ENCODE measurements at places on chromosomes 3 and 15.

DNA sequence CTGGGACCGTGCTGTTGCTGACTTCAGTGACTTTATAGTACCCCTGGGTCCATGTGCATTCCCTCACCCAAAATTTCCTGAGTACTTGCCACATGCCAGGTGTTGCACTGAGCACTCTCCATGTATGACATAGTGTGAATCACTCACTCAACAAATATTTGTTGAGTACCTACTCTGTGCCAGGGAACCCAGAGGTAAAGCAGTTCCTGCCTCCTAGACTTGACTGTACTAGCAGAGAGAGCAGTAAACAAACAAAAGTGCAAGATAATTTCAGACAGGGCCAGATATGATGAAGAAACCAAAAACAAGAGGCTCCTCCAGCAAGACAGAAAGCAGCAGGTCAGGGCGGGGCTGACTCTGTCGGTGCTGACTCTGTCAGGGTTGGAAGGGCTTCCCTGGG is 12.2 kb downstream of the TGM4 start:
- H3K27ac ChIP-seq = peak overlapping the region; percentile 51
- H3K4me1 ChIP-seq = peaks cover 10% of the 10 kb centered on the region
- no peak overlapping the region for H3K4me3 ChIP-seq
- DNase-seq = no peak

DNA sequence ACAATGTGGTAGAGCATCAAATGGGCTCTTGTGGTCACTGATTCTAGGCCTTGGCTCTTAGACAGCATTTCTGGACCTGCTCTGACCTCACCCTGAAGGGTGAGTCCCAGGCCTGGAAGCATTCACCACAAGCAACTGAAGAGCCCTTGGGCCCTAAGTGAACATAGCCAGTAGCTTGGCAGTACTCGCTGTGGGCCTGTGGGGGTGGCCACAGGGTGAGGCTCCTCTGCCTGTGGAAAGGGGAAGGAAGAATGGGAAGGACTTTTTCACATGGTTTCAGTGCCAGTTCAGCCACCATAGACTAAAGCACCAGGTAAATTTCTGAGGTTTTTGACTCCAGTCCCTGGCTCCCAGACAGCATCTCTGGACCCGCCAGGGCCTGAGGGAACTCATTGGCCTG is 5.1 kb upstream of the ZSCAN2 start:
- H3K4me3 ChIP-seq = no peak overlapping the region
- no peaks in the 10 kb centered on the region for H3K36me3 ChIP-seq
- H3K4me1 ChIP-seq = peaks cover 4% of the 10 kb centered on the region
- no peak overlapping the region for H3K27ac ChIP-seq

GRCh38 chr15:35546511-35547381 is 781 bp upstream of the DPH6 start:
- H3K27me3 ChIP-seq = no peaks in the 10 kb centered on the region
- no peaks in the 10 kb centered on the region for H3K36me3 ChIP-seq
- H3K27ac ChIP-seq = peak overlapping the region; percentile 97
- no peak for DNase-seq

DNA sequence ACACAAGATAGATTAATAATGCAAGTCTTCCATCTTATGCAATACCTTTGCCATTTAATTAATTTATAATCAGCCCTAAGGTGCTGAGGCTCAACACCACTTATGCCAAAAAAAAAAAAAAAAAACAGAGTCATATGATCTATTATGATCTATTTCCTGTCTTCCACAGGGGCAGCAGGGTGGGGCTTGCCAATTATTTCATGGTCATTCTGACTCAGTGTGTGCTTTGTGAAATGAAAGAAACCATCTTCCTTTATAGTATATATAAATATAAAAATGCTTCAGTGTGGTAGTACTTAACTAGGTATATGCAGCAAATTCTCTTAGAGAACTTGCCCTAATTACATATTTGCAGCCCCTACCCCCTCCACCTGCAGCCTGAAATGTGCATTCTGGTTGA is 7.2 kb upstream of the RARB start:
- peaks cover 7% of the 10 kb centered on the region for H3K4me1 ChIP-seq
- no peak overlapping the region for H3K4me3 ChIP-seq
- no peak for DNase-seq
- no peak overlapping the region for H3K27ac ChIP-seq
- no peaks in the 10 kb centered on the region for H3K36me3 ChIP-seq

GRCh38 chr15:47548231-47548630 is 169.1 kb upstream of the SEMA6D start:
- no peak for DNase-seq
- H3K4me3 ChIP-seq = no peak overlapping the region
- no peak overlapping the region for H3K27ac ChIP-seq
- H3K4me1 ChIP-seq = no peaks in the 10 kb centered on the region
- H3K36me3 ChIP-seq = no peaks in the 10 kb centered on the region
- no peaks in the 10 kb centered on the region for H3K27me3 ChIP-seq

DNA sequence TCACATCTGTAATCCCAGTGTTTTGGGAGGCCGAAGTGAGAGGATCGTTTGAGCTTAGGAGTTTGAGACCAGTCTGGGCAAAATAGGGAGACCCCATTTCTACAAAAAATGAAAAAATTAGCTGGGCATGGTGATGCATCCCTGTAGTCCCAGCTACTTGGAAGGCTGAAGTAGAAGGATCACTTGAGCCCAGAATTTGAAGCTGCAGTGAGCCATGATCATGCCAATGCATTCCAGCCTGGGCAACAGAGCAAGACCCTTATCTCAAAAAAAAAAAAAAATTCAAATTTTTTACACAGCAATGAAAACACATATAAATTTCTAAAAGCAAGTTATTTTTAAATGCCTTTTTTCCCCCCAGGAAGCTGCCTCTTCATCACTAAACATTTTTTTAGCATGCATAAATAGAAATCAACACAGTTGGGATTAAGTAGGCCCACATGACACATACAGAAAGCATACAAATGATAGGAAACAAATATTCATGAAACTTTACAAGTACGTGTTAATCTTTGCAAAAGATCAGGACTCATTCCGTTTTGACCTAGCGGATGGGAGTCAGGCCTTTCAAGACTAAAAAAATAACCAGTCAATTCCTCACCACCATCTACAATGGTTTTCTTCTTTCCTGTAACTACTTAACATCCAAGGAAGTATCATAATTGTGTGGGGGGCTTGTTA is 45.6 kb upstream of the IGDCC4 start:
- no peak overlapping the region for H3K27ac ChIP-seq
- no peaks in the 10 kb centered on the region for H3K27me3 ChIP-seq
- no peaks in the 10 kb centered on the region for H3K4me1 ChIP-seq
- DNase-seq = no peak
- H3K4me3 ChIP-seq = no peak overlapping the region
- peaks cover 10% of the 10 kb centered on the region for H3K36me3 ChIP-seq

DNA sequence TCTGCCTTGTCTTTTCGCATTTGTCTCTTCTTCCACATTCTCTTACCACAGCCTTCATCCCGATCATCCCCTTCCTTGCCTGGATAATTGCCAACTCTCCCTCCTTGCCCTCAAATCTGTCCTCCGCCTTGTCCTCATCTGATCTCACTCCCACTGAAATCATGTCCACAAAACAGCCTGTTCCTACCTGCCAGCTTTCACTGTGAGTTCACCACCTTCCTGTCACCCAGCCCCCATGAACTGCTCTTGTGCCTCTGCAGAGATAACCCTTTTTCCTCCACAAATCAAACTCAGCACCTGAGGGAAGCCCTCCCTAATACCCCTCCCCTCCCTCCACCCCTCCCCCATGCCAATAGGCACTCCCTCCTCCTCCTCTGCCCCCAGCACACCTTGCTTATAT is 4.8 kb upstream of the ADCY5 start:
- no peak overlapping the region for H3K27ac ChIP-seq
- peaks cover 14% of the 10 kb centered on the region for H3K4me1 ChIP-seq
- no peak overlapping the region for H3K4me3 ChIP-seq

- no peaks in the 10 kb centered on the region for H3K4me1 ChIP-seq
- no peaks in the 10 kb centered on the region for H3K27me3 ChIP-seq
- no peaks in the 10 kb centered on the region for H3K36me3 ChIP-seq
- no peak overlapping the region for H3K27ac ChIP-seq
- DNase-seq = no peak
These were observed 245.3 kb upstream of the RARB start for GRCh38 chr3:25182794-25183193.

DNA sequence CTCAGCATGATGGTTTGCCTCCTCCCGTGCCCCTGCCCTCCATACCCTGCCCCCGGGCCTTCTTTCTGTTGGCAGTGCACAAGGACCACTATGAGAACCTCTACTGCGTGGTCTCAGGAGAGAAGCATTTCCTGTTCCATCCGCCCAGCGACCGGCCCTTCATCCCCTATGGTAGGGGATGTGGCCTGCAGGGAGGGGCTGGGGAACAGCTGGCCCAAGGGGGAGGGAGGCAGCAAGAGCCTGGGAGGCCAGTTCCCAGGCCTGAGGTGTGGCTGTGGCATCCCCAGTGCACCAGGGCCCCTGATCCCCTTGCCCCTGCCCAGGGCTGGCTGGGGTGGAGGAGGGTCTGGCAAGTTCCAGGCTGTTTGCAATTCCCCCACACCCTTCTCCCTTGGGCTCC is 2.6 kb upstream of the PLA2G4B start:
- H3K4me1 ChIP-seq = peaks cover 52% of the 10 kb centered on the region
- no peaks in the 10 kb centered on the region for H3K27me3 ChIP-seq
- peaks cover 73% of the 10 kb centered on the region for H3K36me3 ChIP-seq
- H3K4me3 ChIP-seq = no peak overlapping the region
- no peak for DNase-seq

DNA sequence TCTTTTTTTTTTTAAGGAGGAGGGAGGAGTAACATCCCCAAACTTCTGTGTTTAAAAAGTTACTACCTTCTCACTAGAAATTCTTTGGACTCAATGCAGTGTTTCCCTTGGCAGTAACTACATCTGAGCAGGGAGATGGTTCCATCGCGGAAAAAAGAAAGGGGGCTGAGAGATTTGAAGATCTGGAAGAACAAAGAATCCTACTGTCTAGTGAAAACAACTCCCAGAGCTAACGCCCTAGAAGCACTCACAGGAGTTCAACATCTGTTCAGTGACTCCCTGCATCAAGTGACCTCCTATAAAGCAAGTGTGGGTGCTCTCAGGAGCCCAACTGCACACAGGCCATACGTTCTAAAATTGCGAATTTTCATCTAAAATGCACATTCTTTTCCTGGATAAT is 66.8 kb upstream of the PXYLP1 start:
- H3K36me3 ChIP-seq = no peaks in the 10 kb centered on the region
- H3K4me3 ChIP-seq = no peak overlapping the region
- H3K27ac ChIP-seq = no peak overlapping the region
- H3K27me3 ChIP-seq = peaks cover 7% of the 10 kb centered on the region

DNA sequence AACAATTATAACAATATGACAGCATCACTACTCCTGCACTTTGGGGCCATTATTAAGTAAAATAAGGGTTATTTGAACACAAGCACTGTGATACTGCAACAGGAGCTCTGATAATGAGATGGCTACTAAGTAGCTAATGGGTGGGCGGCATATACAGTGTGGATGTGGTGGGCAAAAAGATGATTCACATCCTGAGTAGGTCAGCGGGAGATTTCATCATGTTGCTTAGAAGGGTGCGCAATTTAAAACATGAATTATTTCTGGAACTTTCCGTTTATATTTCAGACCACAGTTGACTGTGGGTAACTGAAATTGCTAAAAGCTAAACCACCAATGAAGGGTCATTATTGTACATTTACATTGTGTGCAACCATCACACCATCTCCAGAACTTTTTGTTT is 42.3 kb downstream of the FBXO22 start:
- peaks cover 10% of the 10 kb centered on the region for H3K4me1 ChIP-seq
- no peak overlapping the region for H3K4me3 ChIP-seq
- DNase-seq = no peak
- no peak overlapping the region for H3K27ac ChIP-seq
- no peaks in the 10 kb centered on the region for H3K27me3 ChIP-seq
- no peaks in the 10 kb centered on the region for H3K36me3 ChIP-seq

DNA sequence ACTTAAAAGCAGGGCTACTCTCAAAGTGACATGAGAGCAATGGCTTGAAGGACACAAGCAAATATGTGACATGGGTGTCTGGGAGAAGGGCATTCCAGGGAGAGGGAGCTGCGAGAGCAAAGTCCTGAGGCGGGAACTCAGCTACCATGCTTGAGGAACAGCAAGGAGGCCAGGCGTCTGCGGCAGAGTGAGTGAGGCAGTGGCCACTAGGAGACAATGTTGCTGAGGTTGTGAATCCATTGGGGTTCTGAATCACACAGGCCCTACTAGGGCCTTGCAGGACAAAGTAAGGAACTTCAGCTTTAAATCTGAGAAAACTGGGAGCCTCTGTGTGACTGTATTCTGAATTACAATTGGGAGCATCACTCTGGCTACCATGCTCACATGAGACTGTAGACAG is 94.1 kb upstream of the PRICKLE2 start:
- no peaks in the 10 kb centered on the region for H3K27me3 ChIP-seq
- no peak overlapping the region for H3K27ac ChIP-seq
- DNase-seq = no peak

DNA sequence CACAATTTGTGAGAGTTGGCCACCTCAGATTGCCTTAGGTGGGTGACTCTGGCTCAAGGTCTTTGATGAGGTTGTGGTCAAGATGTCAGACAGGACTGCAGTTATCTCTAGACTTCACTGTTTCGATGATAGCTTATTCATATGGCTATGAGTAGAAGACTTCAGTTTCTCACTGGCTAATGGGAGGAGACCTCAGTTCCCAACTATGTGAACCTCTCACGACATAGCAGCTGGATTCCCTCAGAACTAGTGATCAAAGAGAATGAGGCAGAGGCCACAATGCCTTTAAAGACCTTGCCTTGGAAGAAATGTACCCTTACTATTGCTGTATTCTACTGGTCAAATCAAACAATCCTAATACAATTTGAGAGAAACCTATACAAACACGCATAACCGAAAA is 607.5 kb upstream of the ROBO2 start:
- no peak for DNase-seq
- H3K4me1 ChIP-seq = no peaks in the 10 kb centered on the region
- no peak overlapping the region for H3K4me3 ChIP-seq
- no peaks in the 10 kb centered on the region for H3K36me3 ChIP-seq

- no peaks in the 10 kb centered on the region for H3K4me1 ChIP-seq
- H3K36me3 ChIP-seq = no peaks in the 10 kb centered on the region
- no peak for DNase-seq
- H3K27me3 ChIP-seq = no peaks in the 10 kb centered on the region
- H3K27ac ChIP-seq = no peak overlapping the region
These were observed 43.7 kb upstream of the PGPEP1L start for GRCh38 chr15:99051308-99051707.

- H3K36me3 ChIP-seq = no peaks in the 10 kb centered on the region
- no peaks in the 10 kb centered on the region for H3K4me1 ChIP-seq
- no peaks in the 10 kb centered on the region for H3K27me3 ChIP-seq
- H3K27ac ChIP-seq = no peak overlapping the region
These were observed 26.6 kb downstream of the MIX23 start for GRCh38 chr3:122356402-122356801.

GRCh38 chr15:73633991-73634495 is 854 bp upstream of the NPTN start:
- DNase-seq = no peak
- peak overlapping the region; percentile 75 for H3K4me3 ChIP-seq
- H3K4me1 ChIP-seq = peaks cover 53% of the 10 kb centered on the region
- peak overlapping the region; percentile 98 for H3K27ac ChIP-seq

- H3K4me3 ChIP-seq = peak overlapping the region; percentile 67
- DNase-seq = peak; percentile 25
- no peaks in the 10 kb centered on the region for H3K36me3 ChIP-seq
- no peaks in the 10 kb centered on the region for H3K27me3 ChIP-seq
- H3K27ac ChIP-seq = peak overlapping the region; percentile 98
These were observed 556 bp downstream of the CHP1 start for GRCh38 chr15:41231422-41232226.

GRCh38 chr15:27514526-27514925 is 543.5 kb downstream of the GABRG3 start:
- H3K4me3 ChIP-seq = no peak overlapping the region
- H3K27ac ChIP-seq = peak overlapping the region; percentile 65
- H3K36me3 ChIP-seq = no peaks in the 10 kb centered on the region
- no peaks in the 10 kb centered on the region for H3K27me3 ChIP-seq
- H3K4me1 ChIP-seq = peaks cover 6% of the 10 kb centered on the region
